ENCODE measurements at places on chromosomes 11 and 22.

DNA sequence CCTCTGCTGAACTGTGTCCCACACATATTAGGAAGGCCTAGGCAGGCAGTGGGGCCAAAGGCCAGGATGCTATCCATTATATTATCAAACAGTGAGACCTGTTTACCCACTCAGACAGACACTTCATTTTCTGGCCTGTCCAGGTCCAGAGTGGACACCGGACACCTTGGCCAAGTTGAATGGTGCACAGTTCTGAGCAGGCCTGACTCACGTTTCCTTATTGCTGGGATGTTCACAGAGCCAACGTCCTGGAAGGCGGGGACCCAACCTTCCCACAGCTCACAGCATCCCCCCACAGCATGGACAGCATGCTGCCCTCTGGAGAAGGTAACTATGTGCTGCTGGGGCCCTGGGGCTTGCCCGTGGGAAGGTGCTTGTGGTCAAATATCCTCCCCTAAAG, 86.6 kb downstream of the BTBD10 start:
- no peak for DNase-seq

- no peak for DNase-seq
These were observed 18.2 kb downstream of the ARVCF start for GRCh38 chr22:19998232-19998951.

DNA sequence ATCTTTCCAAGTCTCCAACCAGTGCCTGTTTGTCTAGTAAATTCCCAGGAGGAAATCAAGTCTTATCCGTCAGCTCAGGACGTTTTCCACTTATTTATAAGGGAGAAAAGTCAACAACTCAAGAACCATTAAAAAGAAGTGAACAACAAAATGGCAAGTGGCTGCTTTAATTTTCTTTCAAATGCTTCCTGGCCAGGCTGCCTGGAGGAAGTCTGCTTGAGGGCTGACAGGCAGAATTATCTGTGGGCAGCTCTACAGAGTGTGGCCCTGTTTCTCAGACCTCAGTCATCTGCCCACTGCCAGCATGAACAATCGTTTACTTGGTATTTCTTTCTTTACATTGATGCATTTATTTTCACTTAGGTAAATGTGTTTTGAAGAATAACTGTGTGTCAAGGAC, 281.9 kb upstream of the ISX start:
- no peak for DNase-seq

DNA sequence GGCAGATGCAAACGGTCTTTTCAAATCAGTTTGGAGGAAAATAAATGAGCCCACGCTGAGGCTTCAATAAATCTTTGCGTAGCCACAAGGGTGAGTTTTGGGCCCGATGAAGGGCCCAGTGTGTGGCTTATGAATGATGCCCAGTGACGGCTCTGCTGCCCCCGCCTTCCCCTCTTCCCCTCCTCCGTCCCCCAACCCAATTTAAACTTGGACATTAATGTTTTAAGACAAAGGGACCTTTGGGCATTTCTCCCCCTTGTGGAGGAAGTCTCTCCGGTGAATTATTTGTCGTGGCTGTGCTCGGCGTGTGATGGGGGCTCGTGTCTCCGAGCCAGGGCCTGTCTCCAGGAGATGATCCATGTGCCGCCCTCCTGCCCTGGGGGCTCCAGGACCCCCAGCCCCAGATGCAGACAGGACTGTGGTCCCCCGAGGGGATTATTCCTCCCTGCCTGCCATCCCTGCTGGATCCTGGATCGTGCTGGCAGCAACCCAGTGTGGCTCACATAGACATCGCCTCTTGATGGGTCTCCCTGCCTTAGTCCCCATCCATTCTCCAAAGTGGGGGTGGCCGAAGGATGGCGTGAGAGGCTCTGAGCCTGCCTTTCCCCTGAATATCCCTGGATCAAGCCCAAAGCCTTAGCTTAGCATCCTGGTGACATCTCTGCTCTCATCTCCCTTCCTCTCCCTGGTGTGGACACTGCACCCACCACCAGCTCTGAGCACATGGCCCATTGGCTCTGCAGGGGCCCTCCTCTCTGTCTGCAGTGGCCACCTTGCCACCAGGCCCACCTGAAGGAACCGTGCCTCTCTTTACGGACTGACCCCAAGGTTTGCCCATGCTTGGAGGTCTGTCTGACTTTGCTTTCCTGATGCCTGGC, 56.4 kb downstream of the SMIM38 start:
- no peak for DNase-seq

DNA sequence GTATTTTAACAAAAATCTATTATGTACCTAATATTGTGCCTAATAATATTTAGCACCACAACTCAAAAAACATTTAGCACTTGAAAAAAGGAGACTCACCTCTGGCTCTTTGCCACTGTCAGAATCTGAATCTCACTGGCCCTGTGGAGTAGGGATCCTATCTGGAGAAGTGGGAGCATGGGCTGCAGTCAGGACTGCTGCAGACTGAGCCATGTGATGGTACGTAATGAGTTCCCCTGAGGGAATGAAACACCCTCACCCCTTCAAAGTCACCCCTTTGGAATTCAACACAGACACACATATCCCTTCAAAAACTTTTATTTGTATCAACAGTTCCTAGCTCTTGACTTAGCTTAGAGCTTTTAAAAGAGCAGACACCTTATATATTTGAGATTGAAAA, 6.5 kb downstream of the PTPMT1 start:
- DNase-seq = no peak

- no peak for DNase-seq
These were observed 644 bp downstream of the SPTY2D1 start for GRCh38 chr11:18633256-18634139.

DNA sequence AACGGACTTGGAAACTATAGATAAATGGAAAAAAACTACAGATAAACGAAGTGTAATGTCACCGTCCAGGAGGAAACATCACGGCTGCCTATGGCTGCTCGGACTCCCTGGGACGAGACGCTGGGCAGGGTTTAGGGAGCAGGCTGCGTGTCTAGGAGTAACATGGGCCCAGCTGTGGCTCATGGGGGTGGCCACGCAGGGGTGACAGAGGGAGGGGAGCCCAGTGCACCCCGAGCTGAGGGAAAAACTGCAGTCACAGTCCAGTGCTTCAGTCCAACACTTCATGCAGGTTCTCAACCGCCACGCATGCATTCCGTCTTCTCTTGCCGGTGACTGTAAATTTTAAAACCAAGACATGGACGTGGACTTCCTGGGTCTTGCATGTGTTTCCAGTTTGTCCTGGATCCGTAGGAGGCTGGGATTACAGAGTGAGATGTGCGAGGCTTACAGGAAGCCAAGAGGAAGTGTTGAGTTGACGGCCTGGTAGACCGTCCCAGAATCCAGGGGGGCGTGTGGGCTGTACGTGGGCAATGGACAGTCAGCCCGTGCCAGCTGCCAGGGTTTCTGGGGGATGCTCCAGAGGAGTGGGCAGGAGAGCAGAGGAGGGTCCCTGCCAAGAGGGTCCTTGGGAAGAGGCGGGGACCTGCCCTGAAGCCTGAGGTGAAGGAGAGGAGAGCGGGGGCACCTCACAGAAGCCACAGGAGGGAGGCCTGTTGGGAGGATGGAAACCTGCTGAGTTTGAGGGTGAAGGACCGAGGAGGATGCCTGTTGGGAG, 691.4 kb downstream of the BRD1 start:
- DNase-seq = no peak

DNA sequence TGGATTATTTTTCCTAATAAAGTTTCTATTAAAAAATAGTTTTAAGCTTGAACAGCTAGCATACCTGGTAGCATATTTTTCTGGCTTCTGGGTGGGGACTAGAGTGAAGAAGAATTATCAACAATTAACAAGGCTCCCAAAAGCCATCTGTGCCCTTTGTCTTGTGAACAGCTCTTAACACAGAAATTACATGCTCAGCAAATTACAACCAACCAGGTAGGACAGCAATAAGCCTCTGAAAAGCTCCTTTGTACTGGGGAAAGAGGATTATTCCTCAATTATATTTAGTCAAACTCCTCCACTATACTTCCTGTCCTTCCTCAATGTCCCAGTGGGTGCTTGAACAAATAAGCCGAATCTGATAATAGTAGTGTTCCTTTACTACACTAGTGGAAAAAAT, 162.8 kb downstream of the RAB38 start:
- DNase-seq = no peak

GRCh38 chr11:58027341-58027740, 3.4 kb upstream of the OR6Q1 start:
- no peak for DNase-seq

DNA sequence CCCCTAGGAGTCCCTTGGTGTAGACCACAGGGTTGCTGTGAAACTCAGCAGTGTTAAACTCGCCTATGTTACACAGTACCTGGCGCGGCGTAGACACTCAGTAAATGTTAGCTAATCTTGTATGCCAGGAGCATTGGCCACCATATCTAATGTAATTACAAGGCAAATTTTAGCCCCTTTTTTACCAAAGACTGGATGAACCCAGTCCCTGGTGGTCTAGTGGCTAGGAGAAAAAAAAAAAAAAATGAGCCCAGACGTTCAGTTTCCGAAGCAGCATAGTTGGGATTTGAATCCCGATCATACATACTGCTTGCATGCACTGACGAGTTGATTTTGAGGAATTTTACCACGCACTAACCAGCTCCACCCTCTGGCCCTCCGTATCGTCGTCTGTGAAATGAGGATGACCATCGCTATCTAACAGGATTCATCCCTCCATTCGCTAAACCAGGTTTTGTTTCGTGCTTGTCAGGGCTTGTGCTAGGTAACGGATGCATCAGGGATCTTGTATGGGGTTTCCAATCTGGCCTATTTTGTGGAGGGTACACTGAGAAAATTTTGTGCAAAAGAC, 688 bp downstream of the PTS start:
- DNase-seq = no peak

DNA sequence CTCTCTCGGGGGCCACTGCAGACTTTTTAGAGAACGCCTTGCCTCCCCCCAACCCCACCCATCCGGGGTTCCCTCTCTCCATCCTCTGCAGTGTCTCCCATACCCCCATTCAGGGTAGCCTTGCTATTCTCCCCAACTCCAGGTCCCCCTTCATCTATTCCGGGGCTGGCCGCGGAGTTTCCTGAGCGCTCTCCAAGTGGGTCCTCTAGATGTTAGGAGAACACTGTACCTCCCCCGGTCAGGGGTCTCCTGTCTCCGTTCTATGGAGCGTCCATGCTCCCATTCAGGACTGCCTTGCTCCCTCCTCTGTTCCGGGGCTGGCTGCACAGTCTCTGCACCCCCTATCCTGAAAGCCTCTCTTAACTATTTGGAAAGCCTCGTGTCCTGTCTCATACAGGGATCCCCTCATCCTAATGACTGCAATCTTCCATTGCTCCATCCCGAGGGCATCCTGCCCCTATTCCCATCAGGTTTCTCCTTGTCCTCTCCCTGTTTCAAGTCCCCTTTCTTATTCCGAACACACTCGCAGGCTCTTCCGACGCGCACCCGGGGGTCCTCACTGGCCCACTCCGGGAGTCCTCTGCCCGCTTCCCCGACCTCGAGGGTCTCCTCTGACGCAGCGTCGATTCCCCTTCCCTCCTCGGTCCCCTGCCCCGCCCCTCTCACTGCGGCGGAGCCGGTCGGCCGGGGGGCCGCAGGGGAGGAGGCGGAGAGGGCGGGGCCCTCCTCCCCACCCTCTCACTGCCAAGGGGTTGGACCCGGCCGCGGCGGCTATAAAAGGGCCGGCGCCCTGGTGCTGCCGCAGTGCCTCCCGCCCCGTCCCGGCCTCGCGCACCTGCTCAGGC, at the start of gene NEFH:
TSS of gene NEFH (plus strand) at position 802 of the 845 bp plus-strand sequence. CDS start 45 bp downstream, outside the sequence.
- no peak for DNase-seq

- DNase-seq = no peak
These were observed 115.8 kb upstream of the NARS2 start for GRCh38 chr11:78690352-78690987.

DNA sequence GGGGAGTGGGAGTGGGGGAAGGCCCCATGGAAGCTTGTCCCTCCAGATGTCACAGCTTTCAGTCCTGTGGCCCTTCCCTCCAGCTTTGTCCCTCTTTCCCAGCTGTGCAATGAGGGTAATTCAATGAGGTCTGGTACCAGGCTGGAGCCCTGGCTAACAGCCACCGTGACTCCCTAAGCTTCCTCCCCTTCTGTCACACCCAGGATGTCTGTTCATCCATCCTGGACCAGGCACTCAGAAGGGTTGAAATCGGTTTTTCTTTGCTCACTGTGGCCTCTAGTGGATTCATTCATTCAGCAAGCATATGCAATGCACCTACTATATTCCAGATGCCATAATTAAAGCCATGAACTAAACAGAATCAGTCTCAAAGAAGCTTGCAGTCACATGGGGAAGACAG, 38.7 kb downstream of the SYT13 start:
- DNase-seq = no peak

GRCh38 chr11:119691701-119692539, 37.1 kb downstream of the NECTIN1 start:
- no peak for DNase-seq

DNA sequence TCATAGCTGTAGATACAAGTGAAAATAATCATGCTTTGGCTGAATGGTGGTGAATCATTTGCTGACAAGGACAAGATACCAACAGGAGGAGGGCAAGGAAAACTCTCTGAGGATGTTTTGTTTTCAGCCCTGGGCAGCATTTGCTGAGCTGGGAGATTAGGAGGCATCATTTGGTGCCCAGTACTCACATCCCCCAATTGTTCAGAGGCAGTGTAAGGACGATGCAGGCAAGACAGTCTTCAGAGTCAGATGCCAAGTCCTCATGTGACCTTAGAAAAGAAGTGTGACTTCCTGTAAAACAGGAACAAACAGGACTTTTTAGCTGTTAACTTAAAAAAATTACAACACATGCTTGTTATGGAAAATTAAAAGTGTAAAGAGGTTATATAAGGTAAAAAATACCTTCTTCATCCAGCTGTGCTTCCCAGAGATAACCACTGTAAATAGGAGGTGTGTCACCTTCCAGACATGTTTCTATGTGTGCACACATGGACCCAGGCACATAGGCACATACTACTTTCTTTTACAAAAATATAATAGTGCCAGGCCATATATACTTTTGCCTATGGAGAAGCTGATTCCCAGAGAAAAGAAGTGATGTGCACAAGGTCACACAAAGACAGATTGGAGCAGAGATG, 18.0 kb downstream of the CNTF start:
- DNase-seq = no peak

DNA sequence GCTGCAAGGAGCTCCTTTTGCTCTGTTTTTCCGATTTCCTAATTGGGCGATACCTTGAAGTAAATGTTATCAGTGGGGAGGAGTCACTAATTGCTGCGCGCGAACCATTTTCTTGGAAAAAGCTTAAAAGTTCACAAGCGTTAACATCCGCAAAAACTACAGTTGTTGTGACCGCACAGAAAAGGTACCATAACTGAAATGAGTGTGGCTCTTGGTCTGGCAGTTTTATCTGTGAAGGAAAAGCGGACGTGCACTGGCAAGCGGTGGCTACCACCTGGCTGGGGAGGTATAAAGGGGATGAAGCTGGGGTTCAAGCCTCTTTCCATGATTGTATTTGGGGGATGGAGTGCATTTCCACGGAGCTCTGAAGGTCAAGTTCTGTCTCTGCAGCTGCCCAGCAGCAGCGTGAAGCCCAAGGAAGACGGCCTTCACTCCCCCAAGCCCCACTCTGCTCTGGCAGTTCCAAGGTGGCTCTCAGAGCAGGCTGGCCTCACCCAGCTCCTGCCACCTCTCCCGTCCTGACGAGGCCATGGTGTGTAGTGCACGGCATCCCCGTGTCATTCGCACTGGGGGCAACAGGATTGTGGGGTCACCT, 27.5 kb downstream of the MOV10L1 start:
- no peak for DNase-seq

- peak; percentile 43 for DNase-seq
These were observed 5.7 kb downstream of the CDCA5 start for GRCh38 chr11:65078151-65078550.

GRCh38 chr11:43217849-43218248, 93.9 kb upstream of the API5 start:
- no peak for DNase-seq

GRCh38 chr11:114876234-114876633, 197.9 kb downstream of the NXPE2 start:
- DNase-seq = no peak

- DNase-seq = no peak
These were observed 256.8 kb downstream of the TBC1D22A start for GRCh38 chr22:47019012-47019790.

Data from LoVo (cell line).